ENCODE measurements at places on chromosomes 2 and 18. TPM values are rescaled to one million over a fixed set of nuclear protein-coding genes. Genes with fewer than 3 reads are reported as not detected.

The TMEFF2 gene
- 1.1 TPM for total RNA-seq

The GMPPA gene
- total RNA-seq: 21.8 TPM

The FAP gene
- total RNA-seq: 64.6 TPM

The KCNF1 gene
- total RNA-seq: 0.10 TPM

The REG3G gene
- not detected for total RNA-seq

The REG1A gene
- total RNA-seq: not detected

The SLC5A7 gene
- total RNA-seq: 0.10 TPM

The RGPD3 gene
- total RNA-seq: 0.30 TPM

The CD8A gene
- not detected for total RNA-seq

The TMEM247 gene
- not detected for total RNA-seq

The SERPINB13 gene
- 21.2 TPM for total RNA-seq

The VWA3B gene
- not detected for total RNA-seq

The SIX3 gene
- not detected for total RNA-seq

The HNMT gene
- total RNA-seq: 73.7 TPM
